Tibial artery (tissue), 4 donors: ENCODE measurements at places on chromosomes 4 and X.
A peak's percentile ranks its signal among the peaks of the same experiment; 100 is the strongest.

- DNase-seq = no peak
Observed at GRCh38 chr4:14254926-14255325, 627.4 kb upstream of the BOD1L1 start.

DNA sequence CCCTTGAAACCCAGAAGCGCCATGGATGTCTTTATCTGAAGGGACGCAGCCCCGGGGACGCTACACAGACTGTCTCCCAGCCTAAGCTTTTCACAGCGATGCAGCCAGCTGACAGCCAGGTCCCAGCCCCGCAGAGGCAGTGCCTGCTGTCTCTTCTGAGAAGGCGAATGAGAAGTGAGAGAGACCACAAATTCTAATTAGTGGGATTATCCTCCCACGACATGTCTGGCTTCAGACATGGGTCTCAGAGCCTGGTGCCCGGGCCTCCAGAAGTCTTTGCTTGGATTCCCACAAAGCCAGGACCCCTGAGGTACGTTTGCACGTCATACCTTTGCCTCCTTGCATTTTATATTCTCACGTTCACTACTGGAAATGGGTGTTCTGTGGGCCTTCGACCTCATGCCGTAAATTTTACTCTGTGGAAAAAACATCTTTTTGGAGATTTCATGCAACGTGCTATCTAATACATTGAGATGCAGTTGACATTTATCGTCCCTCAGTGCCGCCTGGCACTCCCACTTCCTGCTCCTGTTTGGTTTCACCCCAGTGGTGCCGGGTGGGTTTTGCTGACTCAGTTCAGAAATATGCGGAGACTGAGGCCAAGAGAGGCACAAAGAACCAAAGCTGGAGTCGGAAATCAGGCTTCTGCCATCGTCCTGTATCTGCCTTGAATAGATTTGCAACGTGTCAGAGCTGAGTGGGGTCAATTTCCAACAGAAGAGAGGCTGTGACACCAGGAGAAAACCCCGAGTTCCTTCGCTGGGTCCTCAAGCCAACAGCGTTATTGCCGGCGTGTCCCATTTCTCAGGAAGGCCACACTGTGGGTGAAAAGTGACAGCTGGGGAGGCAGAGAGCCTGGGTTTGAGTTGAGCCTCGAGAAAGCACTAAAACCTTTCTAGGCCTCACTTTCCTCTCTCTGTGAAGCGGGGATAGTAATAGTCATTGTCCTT lies 114.4 kb downstream of the STK32B start:
- no peak for DNase-seq

- DNase-seq = no peak
Observed at GRCh38 chr4:138209094-138209493, 33.1 kb downstream of the SLC7A11 start.

- no peak for DNase-seq
Observed at GRCh38 chr4:105194328-105195231, 47.9 kb downstream of the TET2 start.

GRCh38 chr4:145014365-145014764 lies 83.6 kb downstream of the ANAPC10 start:
- no peak for DNase-seq

GRCh38 chr4:24921491-24921890 lies 8.6 kb upstream of the CCDC149 start:
- DNase-seq = no peak

DNA sequence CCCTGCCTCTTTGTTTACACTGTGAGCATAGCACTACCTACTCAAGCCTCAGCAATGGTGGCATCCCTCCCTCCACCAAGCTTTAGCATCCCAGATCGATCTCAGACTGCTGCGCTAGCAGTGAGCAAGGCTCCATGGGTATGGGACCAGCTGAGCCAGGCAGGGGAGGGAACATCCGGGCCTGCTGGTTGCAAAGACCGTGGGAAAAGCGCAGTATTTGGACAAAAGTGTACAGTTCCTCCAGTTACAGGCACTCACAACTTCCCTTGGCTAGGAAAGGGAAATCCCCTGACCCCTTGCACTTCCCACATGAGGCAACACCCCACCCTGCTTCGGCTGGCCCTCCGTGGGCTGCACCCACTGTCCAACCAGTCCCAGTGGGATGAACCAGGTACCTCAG lies 26.5 kb downstream of the EGF start:
- no peak for DNase-seq

GRCh38 chr4:85806334-85806733 lies 331.4 kb downstream of the ARHGAP24 start:
- DNase-seq = no peak

- no peak for DNase-seq
Observed at GRCh38 chr4:73533515-73534422, 52.2 kb downstream of the AFM start.

- DNase-seq = no peak
Observed at GRCh38 chr4:165325732-165326512, 1.5 kb upstream of the MSMO1 start.

- DNase-seq = no peak
Observed at GRCh38 chr4:7967501-7968261, 28.0 kb upstream of the AFAP1 start.

GRCh38 chrX:110012818-110013485 lies 10.0 kb downstream of the TMEM164 start:
- DNase-seq = no peak

GRCh38 chr4:186144946-186145569 lies 40.6 kb downstream of the FAM149A start:
- DNase-seq = peak; percentile 85

GRCh38 chrX:480861-481417 lies 94.2 kb upstream of the PPP2R3B start:
- no peak for DNase-seq

- no peak for DNase-seq
Observed at GRCh38 chrX:115491766-115492165, 69.2 kb upstream of the PLS3 start.

DNA sequence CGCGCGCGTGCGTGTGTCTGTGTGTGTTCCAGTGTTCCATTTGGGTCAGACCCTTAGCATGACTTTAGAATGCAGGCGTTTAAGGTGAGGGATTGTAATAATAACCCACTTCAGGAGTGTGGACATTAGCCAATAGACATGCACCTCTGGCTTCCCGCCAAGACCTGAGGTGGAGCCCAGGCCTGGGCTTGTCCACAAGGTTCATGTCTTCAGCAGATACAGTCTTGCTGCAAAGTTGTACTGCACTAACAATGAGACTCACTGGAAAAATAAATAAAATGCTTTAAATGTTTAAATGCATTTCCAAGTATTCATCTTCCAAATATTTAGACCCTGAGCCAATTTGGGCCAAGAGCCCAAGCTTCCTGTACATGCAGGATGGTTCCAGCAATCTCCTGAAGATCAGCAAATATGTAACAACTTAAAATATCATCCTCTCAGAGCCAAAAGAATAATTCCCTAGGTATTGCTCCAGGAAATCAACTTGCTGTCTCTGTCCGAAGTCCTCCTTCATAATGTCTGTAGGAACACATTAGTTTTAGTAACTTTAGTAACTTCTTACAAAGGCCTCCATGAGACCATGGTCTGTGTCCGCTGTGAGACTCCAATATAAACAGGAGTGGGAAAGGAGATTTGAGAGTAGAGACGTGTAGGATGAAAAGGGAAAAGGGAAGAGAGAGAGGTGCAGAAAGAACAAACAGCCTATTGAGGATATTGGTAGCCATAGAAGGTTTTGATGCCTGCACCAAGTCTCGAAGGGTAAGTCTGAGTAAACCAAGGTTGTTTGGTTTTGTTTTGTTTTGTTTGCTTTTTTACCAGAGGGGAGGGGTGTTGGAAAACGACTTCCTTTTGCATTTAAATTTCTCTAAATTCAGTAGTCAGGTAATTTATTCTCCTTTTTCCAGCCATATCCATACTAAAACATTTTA lies 98.5 kb upstream of the KLF3 start:
- no peak for DNase-seq

DNA sequence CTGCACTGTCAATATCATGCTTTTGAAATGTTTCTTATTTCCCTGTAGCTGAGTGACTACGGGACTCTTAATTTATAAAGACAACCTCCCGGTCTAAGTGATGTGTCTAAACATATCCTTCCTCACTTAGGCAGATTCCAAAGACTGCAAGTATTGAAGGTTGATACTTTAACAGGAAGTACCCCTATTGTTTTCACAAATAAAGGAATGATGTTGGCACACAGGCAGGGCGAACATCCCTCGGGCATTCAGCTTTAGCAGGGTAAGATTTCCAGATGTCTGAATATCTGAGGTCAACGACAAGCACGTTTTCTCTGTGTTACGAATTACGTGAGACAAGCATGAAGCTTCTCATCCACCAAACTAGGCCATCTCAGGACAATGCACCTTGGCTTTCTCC lies 638.0 kb upstream of the FRG1 start:
- DNase-seq = no peak

DNA sequence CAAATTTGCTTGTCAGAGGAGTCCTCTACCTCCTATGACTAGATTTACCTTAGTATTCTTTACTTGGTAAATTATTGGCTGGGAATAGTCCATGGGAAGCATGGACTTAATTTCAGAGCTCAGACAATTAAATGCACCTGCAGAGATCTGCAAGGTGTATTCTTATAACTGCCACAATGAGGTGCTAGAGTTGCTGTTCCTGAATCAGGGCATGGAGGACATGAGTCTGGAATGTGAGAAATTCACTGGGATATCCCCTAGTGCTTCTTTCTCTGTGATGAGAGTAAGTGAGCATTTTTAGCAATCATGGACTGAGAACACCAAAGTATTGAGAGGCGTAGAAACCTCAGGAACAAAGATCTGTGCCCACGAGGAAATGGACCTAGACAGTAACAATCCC lies 32.9 kb upstream of the GRID2 start:
- no peak for DNase-seq

DNA sequence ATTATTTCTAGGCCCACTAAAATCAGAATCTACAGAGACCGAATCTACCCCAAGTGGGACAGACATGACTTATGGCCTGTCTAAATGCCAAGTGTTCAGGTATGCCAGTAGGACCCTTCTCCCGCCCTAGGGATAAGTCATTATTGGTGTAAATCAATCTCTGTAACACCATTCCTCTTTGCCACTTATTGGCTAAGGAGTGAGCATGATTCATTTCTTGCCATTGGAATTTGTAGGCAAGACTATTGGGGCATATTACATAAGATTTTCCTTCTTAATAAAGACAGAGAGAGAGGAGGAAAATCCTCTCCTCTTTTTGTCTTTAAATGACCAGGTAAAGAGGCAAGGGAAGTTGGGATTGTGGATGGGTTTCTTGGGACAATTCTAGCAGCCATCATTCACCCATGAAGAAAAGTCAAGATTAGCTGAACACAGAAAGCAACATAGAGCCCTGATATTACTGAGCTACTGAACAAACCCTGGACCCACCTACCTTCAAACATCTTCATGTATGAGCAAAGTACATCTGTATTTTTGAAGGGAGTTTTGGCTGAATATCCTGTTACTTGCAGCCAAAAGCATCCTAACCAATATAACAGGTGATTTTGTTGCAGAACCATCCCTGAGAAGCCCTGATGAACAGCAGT lies 2.6 kb downstream of the SLC9B2 start:
- DNase-seq = no peak

DNA sequence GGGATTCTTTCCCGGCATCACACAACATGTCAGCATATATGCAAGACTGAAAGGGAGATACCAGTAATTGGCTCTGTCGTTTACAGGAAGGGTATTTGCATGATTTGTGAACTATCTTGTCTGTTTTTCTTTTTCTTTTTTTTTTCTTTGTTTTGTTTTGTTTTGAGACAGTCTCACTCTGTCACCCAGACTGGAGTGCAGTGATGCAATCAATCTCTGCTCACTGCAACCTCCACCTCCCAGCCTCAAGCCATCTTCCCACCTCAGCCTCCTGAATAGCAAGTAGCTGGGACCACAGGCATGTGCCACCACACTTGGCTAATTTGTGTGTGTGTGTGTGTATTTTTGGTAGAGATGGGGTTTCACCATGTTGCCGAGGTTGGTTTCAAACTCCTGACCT lies 262.7 kb upstream of the F9 start:
- no peak for DNase-seq

DNA sequence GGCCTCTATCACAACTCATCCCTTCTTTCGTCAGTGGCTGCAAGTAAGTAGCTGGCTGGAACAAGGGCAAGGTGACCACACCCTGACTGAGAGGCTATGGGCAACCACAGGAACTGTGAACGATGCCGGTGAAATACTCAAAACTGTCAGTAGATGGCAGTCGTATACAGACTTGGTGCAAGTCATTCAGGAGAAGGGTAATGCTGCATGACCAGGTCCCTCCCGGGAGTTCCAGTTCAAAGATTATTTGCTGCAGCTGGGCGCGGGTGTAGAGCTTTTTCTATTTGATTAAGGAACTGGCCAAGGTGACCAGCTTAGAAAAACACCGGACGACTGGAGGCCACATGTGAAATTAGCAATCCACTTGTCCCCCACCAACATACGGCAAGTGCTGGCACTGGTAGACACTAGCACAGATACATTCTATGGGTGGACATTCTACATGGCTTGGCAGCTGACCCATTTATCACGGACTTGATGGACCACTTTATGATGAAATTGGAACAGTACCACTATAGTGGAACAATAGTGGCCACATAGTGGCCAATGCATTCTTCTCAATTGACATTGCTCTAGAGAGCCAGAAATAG lies 726.6 kb downstream of the TRAM1L1 start:
- peak; percentile 52 for DNase-seq

DNA sequence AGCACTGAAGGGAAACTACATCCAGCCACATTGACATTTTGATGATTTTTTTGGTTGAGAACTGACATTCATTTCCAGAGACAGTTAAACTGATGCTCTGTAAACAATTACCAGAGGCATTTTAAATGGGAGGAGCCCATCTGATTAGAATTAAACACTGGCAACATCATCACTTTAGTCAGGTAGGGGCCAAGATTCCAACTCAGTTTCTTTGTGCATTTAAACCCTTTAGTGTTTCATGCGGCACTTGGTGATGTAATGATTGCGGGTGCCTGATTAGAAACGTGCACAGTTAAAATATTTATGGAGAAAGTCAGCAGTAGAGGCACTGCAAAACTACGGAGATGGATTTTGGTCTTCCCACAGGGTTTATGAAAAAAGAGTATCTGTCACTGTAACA lies 16.1 kb downstream of the TNIP3 start:
- no peak for DNase-seq

DNA sequence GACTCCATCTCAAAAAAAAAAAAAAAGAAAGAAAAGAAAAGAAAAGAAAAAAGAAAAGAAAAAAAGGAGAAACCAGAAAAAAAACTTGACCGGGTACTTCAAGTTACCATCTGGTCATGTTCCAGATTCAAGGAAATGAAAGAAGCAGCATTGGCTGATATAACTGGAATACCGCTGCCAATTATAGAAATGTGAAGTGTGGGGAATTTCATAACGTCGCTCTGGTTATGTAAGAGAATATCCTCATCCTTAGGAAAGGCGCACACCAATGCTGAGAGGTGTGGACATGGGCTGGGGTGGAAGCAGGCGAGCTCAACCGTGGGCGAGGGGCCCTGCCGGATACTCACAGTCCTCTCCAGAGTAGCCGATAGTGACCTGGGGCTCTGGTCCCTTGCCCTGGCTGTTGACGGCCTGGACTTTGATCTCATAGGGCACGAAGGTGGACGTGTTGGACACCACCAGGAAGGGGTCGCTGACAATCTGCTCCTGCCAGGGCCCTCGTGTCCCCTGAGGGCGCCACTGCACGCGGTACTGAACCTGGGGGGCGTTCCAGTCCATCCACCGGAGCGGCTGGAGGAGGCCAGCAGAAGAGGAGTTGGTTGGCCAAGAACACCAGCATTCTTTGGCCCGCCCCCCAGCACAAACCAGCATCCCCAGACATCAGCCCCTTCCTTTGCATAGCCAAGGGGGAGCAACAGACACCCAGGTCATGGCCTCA lies 19.5 kb downstream of the L1CAM start:
- DNase-seq = no peak
